A172 (cell line): ENCODE measurements at places on chromosomes 2 and 18. TPM values are rescaled to one million over a fixed set of nuclear protein-coding genes. Genes with fewer than 3 reads are reported as not detected.

DNA sequence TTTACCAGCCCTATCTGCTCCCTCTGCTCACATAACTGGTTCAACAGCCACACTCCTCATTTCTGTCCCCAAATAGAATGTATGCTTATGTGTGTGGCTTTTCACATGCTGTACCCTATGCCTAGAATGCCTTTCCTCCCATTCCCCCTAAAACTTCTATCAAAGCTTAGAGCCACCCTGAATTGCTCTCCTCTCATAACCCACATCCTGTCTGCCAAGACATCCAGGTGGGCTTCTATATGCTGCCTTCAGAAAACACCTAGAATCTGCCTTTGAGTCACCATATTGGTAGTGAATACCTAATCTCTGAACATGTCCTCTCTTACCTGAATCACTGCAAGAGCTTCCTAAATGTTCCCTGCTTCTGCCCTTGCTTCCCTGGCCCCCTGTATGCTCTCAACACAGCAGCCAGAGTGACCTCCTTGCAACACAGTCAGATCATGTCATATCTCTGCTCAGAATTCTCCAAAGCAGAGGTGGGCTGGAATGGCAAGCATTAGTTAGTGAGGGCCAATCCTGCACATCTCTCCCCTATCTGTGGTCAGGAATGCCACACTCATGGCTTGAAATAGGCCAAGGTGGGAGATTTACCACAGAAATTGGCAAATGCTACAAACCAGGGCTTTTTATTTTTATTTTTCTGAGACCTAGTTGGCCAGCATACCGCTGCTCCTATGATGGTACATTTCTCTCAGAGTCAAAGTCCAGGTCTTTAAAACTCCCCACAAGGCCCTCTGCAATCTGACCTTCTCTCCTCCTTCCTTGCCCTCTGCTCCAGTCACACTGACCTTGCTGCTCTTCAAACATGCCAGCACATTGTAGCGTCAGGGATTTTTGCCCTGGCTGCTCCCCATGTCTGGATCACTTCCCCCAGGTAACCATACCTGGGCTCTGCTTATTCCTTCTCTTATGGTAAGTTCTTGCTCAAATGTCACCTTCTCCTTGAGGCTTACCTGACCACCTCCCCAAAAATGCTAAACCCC is 111.8 kb upstream of the STON1 start:
- no peak for DNase-seq

Gene ANKRD30BL
- total RNA-seq, result not detected in 2 replicates

DNA sequence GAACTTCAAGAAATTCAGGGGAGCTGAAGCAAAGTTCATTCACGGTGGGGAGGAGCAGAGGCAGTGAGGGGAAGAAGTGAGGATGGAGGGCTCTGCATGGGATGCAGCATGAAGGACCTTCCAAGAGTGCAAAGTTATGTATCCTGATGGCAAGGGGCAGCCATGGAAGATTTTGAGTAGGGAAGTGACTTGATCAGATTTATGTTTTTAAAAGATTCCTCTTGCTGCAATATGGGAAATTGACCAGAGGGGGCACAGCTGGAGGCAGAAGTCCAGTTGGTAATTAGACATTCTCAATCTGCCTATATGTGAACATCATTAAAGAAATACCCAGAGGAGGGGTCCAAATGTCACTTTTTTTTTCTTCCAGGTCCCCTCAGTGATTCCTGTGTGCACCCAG is 21.5 kb upstream of the ANXA4 start:
- no peak for DNase-seq

- no peak for DNase-seq
Measured at GRCh38 chr2:216858312-216858711, 1.6 kb downstream of the TNP1 start.

Gene TFCP2L1
- 0.26 and 0.34 TPM in 2 replicates for total RNA-seq

DNA sequence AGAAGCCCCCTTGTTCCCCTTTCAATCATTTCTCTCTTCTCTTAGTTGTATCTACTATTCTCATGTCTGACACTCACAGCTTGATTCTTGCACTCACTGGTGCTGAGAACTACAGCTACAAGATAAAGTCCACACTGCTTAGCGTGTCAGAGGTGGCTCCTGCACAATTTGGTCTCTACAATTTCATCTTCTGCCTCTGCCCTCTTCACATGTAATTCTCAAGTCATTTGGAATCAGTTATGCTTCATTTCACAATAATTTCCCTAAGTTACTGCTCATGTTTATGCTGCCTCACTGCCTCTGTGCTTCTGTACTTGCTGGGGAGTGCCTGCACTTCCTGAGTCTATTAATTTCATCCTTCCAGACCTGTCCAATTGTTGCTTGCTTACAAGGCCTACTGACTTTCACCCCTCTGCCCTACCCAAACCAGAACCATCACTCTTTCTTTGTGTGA is 11.6 kb upstream of the NAB1 start:
- peak; percentile 23 for DNase-seq

GRCh38 chr2:240962300-240963064 is 35.9 kb upstream of the SNED1 start:
- no peak for DNase-seq

DNA sequence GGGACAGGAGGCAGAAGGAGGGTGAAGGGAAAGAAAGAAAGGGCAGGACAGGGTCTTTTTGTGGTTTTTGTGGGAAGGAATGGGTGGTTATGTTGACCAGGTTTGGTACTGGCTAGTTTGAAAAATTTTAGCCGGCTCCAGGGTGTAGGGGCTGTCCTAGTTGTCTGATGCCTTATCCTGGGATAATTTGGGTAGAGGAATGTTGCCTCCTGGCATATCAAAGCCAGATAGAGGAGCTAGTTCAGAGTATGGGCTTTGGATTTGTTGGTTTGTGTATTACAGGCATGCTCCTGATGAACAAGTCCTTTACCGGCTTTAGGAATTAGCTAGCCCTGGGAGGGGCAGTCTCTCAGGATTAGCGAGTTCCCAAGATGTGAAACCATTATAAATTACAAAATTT is 101.1 kb upstream of the LHCGR start:
- no peak for DNase-seq

DNA sequence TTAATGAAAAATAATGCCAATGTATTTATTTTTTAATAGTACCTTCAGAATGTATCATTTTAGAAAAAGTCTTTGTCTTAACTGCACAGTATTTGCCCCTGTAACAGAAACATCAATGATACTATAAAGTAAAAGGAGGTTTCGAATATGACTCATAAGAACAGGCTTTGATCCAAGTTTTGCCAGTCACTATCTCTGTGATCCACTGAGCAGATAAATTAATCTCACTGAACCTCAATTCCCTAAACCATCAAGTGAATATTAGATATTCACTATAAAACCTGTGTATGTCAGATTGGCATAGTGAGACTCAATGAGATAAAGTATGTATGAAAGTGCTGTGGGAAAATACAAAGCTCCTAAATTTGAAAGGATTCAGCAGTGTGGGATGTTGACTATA is 292.1 kb downstream of the EXOC6B start:
- peak; percentile 46 for DNase-seq

Gene CRIM1
- 395 and 406 TPM in 2 replicates for total RNA-seq
